ENCODE measurements at places on chromosomes 5 and 9. TPM values are rescaled to one million over a fixed set of nuclear protein-coding genes. Genes with fewer than 3 reads are reported as not detected.

Gene PTPN3
- total RNA-seq = not detected

Gene CA9
- 0.86 TPM for total RNA-seq

Gene GBA2
- total RNA-seq = 62.2 TPM

Gene GNAQ
- 30.4 TPM for total RNA-seq

Gene PCDHA6
- not detected for total RNA-seq

Gene ELP1
- total RNA-seq = 25.7 TPM

Gene TMEM252
- not detected for total RNA-seq

Gene PRUNE2
- total RNA-seq = not detected

Gene SPAG8
- 3.4 TPM for total RNA-seq

DNA sequence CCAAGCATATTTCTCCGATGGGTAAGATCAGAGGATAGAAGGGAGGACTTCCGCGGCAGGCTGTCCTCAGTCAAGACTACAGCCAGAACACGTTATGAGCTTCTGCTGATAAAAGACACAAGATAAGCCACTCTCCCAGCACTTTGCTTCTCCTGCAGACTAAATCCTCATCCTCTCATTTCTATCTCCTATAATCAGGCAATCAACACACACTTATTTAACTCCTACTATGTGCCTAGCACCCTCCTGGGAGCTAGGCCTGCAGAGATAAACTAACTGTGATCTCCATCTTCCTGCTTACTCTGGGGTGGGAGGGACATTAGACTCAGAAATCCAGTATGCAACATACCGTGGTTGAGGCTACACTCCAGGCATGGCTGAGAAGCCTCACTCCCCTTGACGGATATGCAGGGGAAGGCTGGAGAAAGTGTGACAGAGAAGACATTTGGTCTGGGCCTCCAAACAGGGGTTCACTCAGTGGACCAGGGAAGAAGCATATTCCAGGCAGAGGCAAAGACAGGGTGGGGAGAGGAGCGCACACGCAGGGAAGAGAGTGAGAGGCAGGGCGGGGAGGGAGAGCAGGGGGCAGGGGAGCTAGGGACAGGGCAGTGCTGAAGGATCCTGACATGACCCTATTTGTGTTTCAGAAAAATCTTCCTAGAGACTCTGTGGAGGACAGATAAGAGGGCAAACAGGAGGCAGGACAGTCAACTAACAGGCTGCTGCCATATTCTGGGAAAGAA lies 274.1 kb downstream of the DENND1A start:
- H3K27me3 ChIP-seq = no peaks in the 10 kb centered on the region
- H3K4me3 ChIP-seq = no peak overlapping the region
- DNase-seq = no peak

- H3K4me1 ChIP-seq = no peaks in the 10 kb centered on the region
- H3K27ac ChIP-seq = no peak overlapping the region
- H3K4me3 ChIP-seq = no peak overlapping the region
Measured at GRCh38 chr5:21071421-21071820, 1083.4 kb upstream of the CDH18 start.

DNA sequence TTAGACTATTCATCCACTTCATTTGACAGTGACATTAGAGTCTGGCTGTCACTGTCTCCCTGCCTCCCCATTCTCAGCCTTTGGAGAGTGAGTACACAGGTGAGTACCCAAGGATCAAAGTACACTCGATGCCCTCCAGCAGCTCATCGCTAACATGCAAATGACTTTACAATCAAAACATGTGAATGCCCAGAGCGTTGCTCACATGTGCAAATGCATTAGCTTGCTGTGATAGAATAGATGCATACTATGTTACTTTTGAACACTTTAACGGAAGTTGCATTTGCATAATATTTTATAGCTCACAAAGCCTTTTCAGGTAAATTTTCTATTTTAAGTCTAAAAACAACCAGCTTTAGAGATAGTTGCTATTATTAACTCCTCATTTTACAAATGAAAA lies 107.6 kb downstream of the SYK start:
- H3K36me3 ChIP-seq = no peaks in the 10 kb centered on the region
- no peak overlapping the region for H3K27ac ChIP-seq
- no peaks in the 10 kb centered on the region for H3K27me3 ChIP-seq

GRCh38 chr9:84207491-84207951 lies 133.0 kb downstream of the SLC28A3 start:
- no peaks in the 10 kb centered on the region for H3K36me3 ChIP-seq
- no peak overlapping the region for H3K4me3 ChIP-seq
- no peak for DNase-seq
- H3K27me3 ChIP-seq = peaks cover 9% of the 10 kb centered on the region
- no peak overlapping the region for H3K27ac ChIP-seq

GRCh38 chr5:31215236-31215635 lies 21.8 kb downstream of the CDH6 start:
- DNase-seq = no peak
- no peaks in the 10 kb centered on the region for H3K36me3 ChIP-seq
- no peak overlapping the region for H3K27ac ChIP-seq
- no peak overlapping the region for H3K4me3 ChIP-seq
- H3K4me1 ChIP-seq = no peaks in the 10 kb centered on the region

DNA sequence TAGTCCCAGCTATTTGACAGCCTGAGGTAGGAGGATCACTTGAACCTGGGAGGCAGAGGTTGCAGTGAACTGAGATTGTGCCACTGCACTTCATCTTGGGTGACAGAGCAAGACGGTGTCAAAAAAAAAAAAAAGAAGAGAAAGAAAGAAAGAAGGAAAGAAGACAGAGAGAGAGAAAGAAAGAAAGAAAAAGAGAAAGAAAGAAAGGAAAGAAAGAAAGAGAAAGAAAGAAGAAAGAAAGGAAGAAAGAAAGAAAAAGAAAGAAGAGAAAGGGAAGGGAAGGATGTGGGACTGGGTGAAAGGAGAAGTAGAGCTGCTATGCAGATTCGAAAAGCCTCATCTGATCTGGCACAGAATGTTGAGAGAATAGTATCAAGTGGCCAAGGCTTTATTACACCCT lies 23.7 kb upstream of the SCAMP1 start:
- H3K27ac ChIP-seq = no peak overlapping the region
- H3K36me3 ChIP-seq = no peaks in the 10 kb centered on the region
- no peaks in the 10 kb centered on the region for H3K4me1 ChIP-seq
- no peak overlapping the region for H3K4me3 ChIP-seq

GRCh38 chr9:84669013-84669287 lies 579 bp upstream of the NTRK2 start:
- DNase-seq = no peak
- H3K27me3 ChIP-seq = peaks cover 63% of the 10 kb centered on the region
- H3K27ac ChIP-seq = no peak overlapping the region
- peak overlapping the region; percentile 32 for H3K4me3 ChIP-seq

GRCh38 chr5:153147891-153148623 lies 342.4 kb upstream of the GRIA1 start:
- no peak overlapping the region for H3K4me3 ChIP-seq
- H3K4me1 ChIP-seq = no peaks in the 10 kb centered on the region
- no peaks in the 10 kb centered on the region for H3K27me3 ChIP-seq

DNA sequence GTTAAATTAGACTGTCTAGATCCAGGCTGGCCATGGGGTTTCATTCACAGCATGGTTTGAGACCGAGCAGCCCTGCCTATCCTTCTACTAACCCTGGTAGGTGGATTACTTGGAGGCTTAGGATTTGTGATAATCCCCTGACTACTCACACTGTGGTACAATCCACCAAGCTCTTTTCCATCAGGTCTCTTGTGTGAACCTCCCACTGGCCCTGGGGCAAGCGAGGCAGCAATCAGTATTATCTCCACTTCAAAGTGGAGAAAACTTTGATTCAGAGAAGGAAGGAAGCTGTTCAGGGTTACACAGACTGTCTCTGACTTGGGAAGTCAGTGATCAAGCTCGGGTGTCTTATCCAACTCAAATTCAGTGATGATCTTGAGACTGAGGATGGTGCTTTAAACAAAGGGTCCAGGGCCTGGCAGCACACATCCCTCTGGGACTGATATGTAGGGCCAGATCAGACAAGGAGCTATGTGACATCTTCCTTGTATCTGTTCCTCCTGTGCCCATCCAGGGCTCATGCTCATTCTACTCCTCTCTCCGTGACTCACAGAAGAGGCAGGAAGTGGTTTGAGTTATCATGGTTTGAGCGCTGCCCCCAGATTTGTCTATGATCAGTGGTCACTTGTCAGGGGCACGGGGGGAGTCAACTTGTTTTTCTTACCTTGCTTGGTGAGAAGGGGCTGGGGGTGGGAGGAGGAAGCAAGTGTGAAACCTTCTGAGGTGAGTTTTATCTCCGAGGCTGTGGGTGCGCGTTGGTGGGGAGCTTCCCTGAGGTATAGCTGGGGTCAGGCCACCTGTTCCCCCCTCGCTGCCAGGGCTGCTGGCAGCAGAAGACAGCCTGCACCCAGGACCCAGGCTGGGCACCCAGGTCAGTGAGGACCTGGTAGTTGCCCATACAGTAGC lies 48.6 kb downstream of the RGS3 start:
- peak; percentile 75 for DNase-seq
- peaks cover 4% of the 10 kb centered on the region for H3K36me3 ChIP-seq
- H3K27me3 ChIP-seq = no peaks in the 10 kb centered on the region
- H3K27ac ChIP-seq = peak overlapping the region; percentile 98
- peaks cover 68% of the 10 kb centered on the region for H3K4me1 ChIP-seq

- no peaks in the 10 kb centered on the region for H3K27me3 ChIP-seq
- no peak overlapping the region for H3K4me3 ChIP-seq
- no peak for DNase-seq
- H3K36me3 ChIP-seq = peaks cover 1% of the 10 kb centered on the region
Measured at GRCh38 chr5:56501781-56502557, 268.8 kb upstream of the ANKRD55 start.

DNA sequence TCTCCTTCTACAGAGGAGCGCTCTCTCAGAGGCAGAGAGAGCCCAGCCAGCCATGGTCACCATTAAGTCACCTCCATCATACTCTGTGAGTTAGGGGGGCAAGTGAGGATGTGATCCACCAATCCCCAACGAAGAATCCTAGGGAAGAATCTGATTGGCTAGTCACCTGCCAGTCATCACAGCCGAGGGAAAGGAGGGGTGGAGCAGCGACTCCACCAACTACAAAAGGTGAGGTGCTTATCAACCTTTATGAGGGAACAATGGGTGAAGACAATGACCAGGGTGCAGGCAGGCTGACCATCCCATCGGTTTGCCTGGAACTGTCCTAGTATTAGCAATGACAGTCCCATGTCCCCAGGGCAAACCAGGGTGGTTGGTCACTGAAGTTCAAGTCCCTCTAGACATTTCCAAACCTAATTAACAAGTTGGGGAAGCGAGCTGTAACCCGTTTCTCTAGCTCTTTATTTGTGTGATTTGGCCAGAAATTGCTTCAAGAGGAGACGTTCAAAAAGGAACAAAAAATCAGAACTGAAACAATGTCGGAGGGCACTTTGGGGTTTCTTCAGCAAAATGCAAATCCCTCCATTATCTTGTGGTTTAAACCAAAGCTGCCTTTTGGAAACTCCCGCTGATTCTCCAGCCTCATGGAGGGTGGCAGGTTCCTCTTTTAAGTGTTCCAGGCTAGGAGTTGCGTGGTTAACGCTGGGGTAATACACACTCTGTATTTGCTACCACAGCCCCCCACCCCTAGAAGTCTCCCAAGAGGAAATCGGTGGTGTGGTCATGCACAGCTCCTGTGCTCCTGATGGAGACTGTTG lies 18.8 kb upstream of the FCN1 start:
- H3K4me1 ChIP-seq = no peaks in the 10 kb centered on the region
- no peak for DNase-seq
- no peak overlapping the region for H3K27ac ChIP-seq
- no peaks in the 10 kb centered on the region for H3K27me3 ChIP-seq
- no peak overlapping the region for H3K4me3 ChIP-seq
- no peaks in the 10 kb centered on the region for H3K36me3 ChIP-seq

- no peak overlapping the region for H3K27ac ChIP-seq
- H3K4me1 ChIP-seq = no peaks in the 10 kb centered on the region
- H3K4me3 ChIP-seq = no peak overlapping the region
- DNase-seq = no peak
- peaks cover 2% of the 10 kb centered on the region for H3K27me3 ChIP-seq
Measured at GRCh38 chr5:33118761-33119415, 321.9 kb upstream of the TARS1 start.

DNA sequence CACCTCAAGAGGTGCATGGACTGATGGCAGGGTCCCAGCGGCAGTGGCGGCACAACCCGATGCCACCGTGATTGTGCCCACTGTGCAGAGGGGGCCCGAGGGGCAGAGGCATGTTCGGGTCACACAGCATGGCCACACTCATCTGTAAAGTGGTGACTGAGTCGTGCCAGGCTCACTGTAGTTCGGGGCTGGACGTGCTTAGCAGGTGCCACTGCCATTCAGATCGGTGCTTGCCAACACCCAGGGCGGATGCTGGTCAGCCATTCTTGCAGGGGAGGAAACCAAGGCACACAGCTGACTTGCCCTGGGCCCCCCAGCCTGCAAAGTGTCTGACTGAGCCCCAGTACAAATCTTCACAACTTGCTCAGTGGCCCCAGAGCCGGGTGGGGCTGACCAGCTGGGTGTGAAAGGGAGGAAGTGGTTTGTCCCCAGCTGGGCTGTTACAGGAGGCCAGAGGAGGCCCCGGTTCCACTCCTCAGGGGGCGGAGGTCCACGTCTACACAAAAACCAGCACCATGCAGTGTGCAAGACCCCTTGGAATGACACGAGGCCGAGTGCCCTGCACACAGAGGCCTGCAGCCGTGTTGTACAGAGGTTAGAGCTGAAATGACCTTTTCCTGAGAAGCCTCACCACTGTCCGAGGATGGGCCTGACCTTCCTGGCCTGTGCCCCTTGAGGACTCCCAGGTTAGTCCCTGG lies 17.9 kb downstream of the FGD3 start:
- peak overlapping the region; percentile 92 for H3K4me3 ChIP-seq
- H3K27me3 ChIP-seq = no peaks in the 10 kb centered on the region
- H3K27ac ChIP-seq = peak overlapping the region; percentile 99

DNA sequence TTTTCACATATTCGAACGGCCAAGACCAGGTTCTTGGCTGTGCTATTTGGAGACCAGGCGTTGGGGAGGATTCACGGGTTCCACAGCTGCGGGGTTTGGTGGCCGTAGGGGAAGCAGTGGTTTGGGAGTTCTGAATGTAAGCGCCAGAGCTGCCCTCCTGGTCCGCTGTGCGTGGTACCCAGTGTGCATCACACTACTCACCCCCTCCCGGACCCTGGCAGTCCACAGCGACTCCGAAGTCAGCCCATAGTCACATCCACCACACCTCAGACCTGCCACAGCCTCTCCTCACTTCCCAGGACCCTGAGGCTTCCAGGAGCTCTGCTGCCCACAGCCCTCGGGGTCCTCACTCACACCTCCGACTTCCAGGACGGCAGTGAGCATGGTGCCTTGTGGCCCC lies 26.8 kb downstream of the AMBP start:
- H3K4me1 ChIP-seq = no peaks in the 10 kb centered on the region
- H3K27ac ChIP-seq = no peak overlapping the region
- no peak for DNase-seq
- H3K27me3 ChIP-seq = peaks cover 4% of the 10 kb centered on the region

All from activated naive CD8-positive, alpha-beta T cell treated with anti-CD3 and anti-CD28 coated beads, Interleukin-2, amount 10 ng/mL, durations not matched to agents 7 days and 5 days (primary cell).